ENCODE measurements at places on chromosomes 2 and 18. TPM values are rescaled to one million over a fixed set of nuclear protein-coding genes. Genes with fewer than 3 reads are reported as not detected.
A peak's percentile ranks its signal among the peaks of the same experiment; 100 is the strongest.

GRCh38 chr2:10795508-10796046 is 17.0 kb downstream of the PDIA6 start:
- ATAC-seq: peak; percentile 54

HAUS1 gene
- 34.3 TPM for total RNA-seq

DNA sequence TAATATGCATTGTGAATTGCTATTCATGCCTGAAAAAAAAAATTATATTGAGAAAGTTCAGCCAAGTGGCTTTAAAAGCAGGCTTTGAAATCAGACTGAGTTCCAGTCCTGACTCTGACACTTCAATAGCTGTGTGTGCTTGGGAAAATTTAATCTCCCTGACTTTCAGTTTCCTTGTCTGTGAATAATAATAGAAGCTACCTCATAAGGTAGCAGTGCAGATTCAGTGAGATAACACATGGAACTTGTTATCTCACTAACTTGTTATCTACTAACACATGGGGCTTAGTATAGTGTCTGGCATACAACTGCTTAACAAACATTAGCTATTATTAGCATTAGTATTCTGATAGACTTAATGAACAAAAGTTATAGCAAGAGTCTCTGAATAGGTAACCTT is 14.9 kb downstream of the ALS2 start:
- ATAC-seq: no peak

GRCh38 chr18:37219257-37219656 is 346.3 kb downstream of the CELF4 start:
- ATAC-seq: no peak

DNA sequence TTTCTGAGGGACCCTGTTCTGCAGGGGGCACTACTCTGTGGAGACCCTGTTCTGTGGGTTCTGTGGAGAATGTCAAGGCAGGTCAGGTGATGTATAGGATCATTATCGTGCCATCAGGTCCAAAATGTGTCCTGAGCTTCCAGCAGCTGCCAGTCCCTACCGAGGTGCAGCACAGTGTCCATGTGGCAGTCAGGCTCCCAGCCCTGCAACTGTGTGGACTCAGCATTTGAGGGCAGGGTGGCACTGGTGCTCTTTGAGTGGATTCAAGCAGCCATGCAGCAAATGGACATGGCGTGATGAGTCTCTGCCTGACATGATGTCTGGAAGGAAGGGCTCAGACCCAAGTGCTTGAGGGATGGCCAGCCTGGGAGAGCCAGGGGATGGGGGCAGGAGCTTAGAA is 35.0 kb downstream of the STK25 start:
- no peak for ATAC-seq

LIMS3 gene
- 0.65 TPM for total RNA-seq

- ATAC-seq: no peak
These were observed 193.1 kb downstream of the HNMT start for GRCh38 chr2:138157372-138157771.

ME2 gene
- 115 TPM for total RNA-seq

Measured in activated T-helper 17 cell treated with anti-CD3 and anti-CD28 coated beads, Interleukin-2, amount 50 U/mL, for 72 hours (primary cell).